ENCODE measurements at places on chromosomes 5 and 9.

- no peak for DNase-seq
These were observed 3.6 kb downstream of the SURF6 start for GRCh38 chr9:133332381-133332730.

GRCh38 chr5:114504560-114504959, 142.7 kb downstream of the KCNN2 start:
- no peak for DNase-seq

DNA sequence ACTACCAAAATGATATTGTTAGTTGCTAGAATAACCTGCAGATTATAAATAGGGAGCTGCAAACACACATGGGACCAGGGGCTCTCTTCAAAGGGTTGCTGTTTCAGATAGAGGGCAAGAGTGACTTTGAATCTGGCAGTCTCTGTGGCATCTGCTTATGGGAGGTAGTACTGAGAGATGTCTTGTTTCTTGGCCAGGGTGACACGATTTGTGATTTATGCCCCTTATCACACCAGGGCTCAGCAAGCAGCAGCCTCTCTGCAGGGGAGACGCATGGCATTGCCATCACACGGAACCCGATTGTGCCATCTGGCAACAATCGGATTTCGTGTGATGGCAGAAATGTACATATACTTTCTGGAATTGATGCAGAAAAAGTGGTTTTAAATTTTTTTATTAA, 615.6 kb downstream of the ZNF608 start:
- DNase-seq: no peak

- no peak for DNase-seq
These were observed 29.3 kb downstream of the GRAMD2B start for GRCh38 chr5:126452477-126452876.

GRCh38 chr9:36866840-36867239, 167.2 kb downstream of the PAX5 start:
- no peak for DNase-seq

GRCh38 chr9:78437806-78438205, 140.9 kb downstream of the PSAT1 start:
- DNase-seq: no peak

DNA sequence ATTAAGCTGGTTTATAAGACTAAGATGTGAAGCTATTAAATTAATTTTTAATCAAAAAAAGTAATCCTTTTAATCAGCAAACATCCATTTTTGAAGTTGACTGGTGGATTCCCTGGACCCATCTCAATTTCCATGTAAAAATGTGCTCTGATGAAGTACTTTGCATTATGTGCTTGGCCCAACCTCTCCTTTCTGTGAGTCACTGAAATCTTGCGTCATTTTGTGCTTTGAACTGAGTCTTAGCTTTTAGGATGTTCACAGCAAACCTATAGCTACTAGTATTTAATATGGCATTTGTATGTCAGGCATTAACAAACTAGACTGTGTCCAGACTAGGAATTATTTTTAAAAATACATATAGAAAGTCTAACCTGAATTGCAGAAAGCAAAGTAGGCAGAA, 55.0 kb upstream of the CDH12 start:
- DNase-seq: no peak

GRCh38 chr5:153081385-153081784, 409.1 kb upstream of the GRIA1 start:
- DNase-seq: no peak

- DNase-seq: no peak
These were observed 297.8 kb downstream of the GADD45G start for GRCh38 chr9:89902450-89903140.

GRCh38 chr9:120842685-120843485, at the start of gene PSMD5:
PSMD5 (minus strand) TSS chr9:120842922; CDS start chr9:120842909, 13 bp downstream.
- peak; percentile 95 for DNase-seq

GRCh38 chr5:42953041-42953440, 87.1 kb downstream of the ANXA2R start:
- no peak for DNase-seq

GRCh38 chr9:105475302-105475701, 27.5 kb downstream of the FSD1L start:
- peak; percentile 15 for DNase-seq

DNA sequence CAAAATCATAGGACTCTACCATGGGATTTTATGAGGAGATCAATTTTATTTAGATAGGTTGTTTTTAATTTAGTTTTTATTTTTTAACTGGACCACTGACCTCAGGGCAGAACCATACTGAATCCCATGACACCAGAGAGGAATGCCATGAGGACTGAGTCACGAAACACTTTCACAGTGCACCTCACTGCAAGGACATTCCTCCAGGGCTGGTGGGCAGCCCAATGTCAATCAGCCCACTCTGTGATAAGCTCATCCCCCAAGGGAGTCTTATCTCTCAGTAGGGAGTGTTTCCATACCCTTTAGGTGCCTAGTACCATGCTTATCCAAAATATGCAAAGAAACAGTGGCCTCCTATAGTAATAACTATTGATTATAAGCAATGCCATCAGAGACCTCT, 224.5 kb upstream of the CDH6 start:
- DNase-seq: no peak

DNA sequence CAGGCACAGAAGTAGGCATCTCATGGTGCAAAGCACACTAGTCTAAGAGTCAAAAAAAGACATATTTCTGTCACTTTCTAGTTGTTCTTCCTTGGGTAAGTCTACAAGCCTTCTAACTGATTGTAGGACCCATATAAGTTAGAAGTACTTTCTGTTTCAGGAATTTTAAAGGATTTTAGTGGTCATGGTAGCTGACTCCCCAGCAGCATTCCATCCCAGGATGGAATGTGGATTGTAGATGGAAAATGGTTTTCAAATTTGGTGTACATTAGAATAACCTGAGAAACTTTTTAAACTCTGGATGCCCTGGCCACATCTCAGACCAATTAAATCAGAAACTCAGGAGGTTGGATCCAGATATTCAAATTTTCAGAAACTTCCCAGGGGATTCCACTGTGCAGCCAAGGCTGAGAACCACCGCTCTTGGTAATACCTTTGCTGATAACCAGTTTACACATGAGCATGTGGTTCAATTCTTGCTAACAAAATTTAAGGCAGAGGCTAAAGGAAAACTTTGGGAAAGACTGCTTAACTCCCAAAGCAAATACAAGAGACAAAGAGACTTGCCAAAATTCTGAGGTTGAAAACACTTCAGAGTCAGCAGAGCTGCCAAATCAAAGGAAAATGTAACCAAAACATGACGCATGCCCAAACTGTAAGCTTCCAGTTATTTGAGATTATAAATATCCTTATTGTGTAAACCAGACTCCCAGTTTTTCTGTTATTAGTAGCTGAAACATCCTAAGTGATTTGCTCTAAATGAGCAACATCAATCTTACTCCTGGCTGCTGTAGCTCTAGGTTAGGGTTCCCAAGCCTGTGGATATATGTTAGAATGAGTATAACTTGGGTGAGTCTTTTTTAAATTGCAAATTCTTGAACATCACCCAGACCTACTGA, 145.4 kb upstream of the MTAP start:
- DNase-seq: no peak

DNA sequence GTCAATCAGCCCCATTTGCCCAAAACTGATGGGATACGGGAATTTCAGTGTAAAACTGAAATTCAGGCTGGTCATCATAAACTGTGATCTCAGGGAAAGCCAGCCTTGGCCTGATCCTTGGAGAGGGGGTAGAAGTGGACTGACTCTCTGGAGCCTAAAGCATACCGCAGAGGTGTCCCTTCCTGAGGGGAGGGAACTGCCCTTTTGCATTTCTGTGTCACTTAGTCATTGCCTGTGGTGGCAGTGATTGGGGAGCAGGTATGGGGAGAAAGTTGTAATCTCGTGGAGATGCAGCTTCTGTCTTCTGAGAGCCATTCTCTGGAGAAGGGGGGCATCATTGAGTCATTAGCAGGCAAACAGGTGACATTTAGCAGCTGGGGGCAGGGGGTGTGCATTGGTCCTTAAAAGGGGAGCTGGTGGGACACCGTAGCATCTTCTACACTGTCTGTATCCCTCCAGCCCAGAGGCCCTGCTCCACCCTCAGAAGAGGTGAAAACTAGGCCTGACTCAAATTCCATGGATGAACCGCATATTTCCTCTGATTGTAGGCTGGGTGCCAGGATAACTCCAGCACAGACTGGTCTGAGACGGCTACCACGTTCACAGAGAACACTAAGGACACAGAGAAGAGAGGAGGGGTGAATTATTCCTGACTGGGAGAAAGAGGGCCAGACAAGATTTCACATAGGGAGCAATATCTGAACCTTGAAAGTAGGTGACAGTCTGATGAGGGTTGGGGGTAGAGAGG, 143.3 kb downstream of the SEC61B start:
- no peak for DNase-seq

DNA sequence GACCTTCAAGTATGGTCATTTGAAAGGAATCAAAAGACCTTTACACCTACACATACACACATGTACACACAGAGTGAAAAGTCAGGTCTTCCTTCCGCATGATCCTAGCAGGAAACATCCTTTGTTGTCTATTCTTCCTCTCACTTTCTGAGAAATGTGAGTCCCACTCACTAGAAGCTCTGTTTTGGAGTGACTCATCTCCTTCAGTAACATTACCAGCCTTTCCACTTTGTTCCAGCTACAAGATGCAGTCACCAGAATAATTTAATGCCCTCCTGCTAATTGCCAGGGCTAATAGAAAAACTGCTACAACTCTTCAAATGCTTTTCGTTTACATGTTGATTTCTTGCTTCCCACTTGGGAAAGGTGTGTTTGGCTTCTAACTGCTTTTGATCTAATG, 417.3 kb downstream of the RASEF start:
- DNase-seq: no peak

DNA sequence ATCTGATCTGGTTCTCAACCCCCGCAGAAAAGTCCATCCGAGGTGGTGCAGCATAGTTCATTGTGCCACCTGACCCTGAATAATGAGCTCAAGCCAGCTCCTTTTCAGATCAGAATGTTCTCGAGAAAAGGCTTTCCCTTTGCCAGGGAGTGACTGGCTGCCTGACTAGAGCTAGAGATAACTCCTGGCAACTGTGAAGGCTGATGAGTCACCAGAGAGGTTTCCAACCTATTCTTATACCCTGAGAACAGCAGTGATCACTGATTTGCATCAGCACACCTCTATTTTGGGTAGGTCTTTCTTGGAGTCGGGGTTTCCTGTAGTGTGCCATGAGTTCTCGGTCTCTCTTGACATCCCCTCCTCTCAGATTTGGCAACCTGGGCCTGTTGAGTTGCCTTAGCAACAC, 127.9 kb downstream of the PIK3R1 start:
- peak; percentile 96 for DNase-seq

- no peak for DNase-seq
These were observed 36.0 kb upstream of the GOLPH3 start for GRCh38 chr5:32210151-32210550.

- no peak for DNase-seq
These were observed 10.4 kb downstream of the SPARC start for GRCh38 chr5:151676314-151676712.

DNA sequence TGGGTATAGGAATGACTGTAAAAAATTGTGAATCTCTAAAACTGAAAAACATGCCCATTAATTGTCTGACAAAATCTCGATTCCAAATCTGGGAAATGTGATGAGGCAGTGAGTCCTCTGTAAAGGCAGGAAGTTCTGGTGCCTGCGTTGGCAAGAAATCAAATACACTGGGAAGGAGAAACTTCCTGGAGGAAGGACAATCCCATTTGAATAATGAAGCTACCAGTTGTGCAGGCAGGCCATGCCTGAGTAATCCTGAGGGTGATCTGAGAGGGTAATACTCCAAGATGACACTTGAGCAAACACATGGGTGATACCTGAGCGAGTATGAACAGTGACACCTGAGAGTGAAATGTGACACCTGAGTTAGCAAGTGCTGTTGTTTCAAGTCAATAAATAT, 49.7 kb downstream of the KIF24 start:
- DNase-seq: peak; percentile 20

DNA sequence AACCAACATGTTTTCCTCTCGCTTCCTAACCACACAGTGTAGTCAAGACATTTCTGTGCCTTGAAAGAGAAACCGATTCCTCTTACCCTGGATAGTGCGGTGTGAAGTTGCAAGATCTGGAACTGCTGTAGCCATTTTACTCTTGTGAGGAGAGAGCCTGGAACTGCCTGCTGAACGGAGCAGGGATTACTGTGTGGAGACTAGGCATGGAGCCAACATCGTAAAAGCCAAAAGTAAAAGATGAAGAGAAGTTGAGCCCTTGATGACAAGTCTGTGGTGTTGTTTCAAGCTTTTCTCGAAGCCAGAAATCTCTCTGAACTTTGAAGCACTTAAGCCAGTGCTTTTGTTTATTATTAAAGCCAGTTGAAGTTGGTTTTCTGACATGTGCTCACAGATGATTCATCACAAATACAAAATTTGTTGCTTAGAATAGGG, 110.1 kb upstream of the GRIN3A start:
- DNase-seq: no peak

DNA sequence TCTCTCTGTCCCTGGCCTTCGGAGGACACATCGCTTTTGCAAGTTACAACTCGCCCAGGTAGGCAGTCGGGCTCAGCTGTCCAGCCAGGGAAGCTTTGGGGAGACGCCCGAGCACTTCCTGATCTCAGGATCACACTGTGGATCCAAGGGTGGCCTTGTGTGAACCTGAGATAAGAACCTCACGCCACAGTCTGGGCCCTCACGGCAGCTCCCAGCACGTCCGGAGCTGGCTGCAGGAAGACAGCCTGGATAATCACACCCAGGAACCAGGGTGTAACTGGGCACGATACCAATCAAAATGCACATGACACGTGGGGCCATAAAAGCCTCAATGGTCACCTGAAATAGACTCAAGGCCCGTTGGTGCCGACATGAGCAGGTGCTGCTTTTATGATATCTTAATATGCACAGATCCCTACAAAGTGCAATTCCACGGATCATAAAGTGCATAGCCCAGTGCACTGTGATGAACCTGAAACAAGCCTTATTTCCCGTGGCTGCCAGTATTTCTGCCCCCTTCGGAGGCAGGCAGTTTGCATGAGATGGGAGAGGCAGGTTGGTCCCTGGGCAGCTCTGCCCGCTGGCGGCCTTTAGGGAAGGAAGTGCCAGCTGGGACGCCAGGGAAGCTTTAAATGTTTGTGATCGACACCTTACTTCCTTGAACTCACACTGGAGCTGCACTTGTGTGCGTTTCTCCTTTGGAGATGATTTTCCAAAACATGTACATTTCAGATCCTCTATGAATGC, 14.5 kb downstream of the SLC6A18 start:
- no peak for DNase-seq

GRCh38 chr5:73028991-73029595, 73.3 kb downstream of the FCHO2 start:
- DNase-seq: no peak

- no peak for DNase-seq
These were observed 363.3 kb downstream of the KDM4C start for GRCh38 chr9:7121055-7121454.

Measured in epithelial cell of proximal tubule (primary cell).